ENCODE measurements at places on chromosomes 2 and 18.

- DNase-seq = no peak
- H3K4me1 ChIP-seq = peaks cover 32% of the 10 kb centered on the region
- H3K36me3 ChIP-seq = no peaks in the 10 kb centered on the region
- no peaks in the 10 kb centered on the region for H3K27me3 ChIP-seq
- peak overlapping the region; percentile 90 for H3K4me3 ChIP-seq
Measured at GRCh38 chr2:227473806-227474205, 1.9 kb downstream of the AGFG1 start.

GRCh38 chr18:54241483-54241882, 17.0 kb upstream of the MBD2 start:
- no peak overlapping the region for H3K27ac ChIP-seq
- H3K36me3 ChIP-seq = no peaks in the 10 kb centered on the region
- no peak overlapping the region for H3K4me3 ChIP-seq

GRCh38 chr2:9002637-9003365, 683 bp downstream of the MBOAT2 start:
- no peaks in the 10 kb centered on the region for H3K36me3 ChIP-seq
- H3K27me3 ChIP-seq = no peaks in the 10 kb centered on the region
- peak overlapping the region; percentile 82 for H3K4me3 ChIP-seq

GRCh38 chr2:33529771-33530481, 53.5 kb downstream of the RASGRP3 start:
- H3K27ac ChIP-seq = no peak overlapping the region
- no peaks in the 10 kb centered on the region for H3K27me3 ChIP-seq
- no peak overlapping the region for H3K4me3 ChIP-seq
- DNase-seq = no peak
- H3K4me1 ChIP-seq = no peaks in the 10 kb centered on the region

- no peaks in the 10 kb centered on the region for H3K4me1 ChIP-seq
- no peaks in the 10 kb centered on the region for H3K27me3 ChIP-seq
- no peak overlapping the region for H3K27ac ChIP-seq
Measured at GRCh38 chr2:219104107-219105035, 43.6 kb upstream of the IHH start.

- no peak overlapping the region for H3K4me3 ChIP-seq
- H3K4me1 ChIP-seq = no peaks in the 10 kb centered on the region
- no peak for DNase-seq
- H3K27me3 ChIP-seq = no peaks in the 10 kb centered on the region
- no peak overlapping the region for H3K27ac ChIP-seq
Measured at GRCh38 chr2:46202987-46203386, 94.2 kb upstream of the EPAS1 start.

DNA sequence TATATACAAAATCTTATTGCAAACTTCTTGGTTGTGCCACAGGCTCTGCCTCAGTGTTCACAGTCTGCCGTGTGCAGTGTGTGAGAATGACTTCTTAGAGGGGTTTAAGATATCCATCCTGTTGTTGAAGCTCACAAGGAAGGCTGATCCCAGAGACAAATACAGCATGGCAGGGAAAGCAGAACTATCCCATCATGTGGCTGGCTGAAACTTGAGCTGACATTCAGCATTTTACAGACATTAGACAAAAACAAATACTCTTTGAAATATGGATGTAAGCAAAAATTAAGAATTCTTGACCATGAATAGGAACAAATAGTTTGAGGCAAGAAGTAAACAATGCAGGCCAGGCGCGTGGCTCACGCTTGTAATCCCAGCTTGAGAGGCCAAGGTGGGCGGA, 12.9 kb upstream of the PUM2 start:
- H3K36me3 ChIP-seq = no peaks in the 10 kb centered on the region
- DNase-seq = no peak
- H3K27me3 ChIP-seq = no peaks in the 10 kb centered on the region
- H3K4me1 ChIP-seq = no peaks in the 10 kb centered on the region

DNA sequence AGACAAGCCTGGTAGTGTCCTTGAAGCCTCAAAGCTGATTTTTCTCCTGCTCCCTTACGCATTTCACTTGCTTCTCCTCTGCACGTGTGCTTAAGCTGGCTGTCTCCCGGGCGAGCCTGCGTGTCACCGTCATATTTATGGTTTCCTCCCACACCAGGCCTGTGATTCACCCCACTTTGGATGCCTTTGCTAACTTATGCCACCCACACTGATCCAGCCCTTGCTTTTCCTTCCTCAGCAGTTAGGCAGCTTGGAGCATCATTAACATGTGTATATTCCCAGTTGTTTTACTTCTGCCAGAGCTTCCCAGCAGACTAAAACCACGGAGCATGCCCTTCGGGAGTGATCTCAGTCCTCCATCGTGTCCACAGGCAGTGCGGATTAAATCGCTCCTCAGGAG, 2.2 kb downstream of the ST3GAL5 start:
- peak; percentile 81 for DNase-seq
- H3K36me3 ChIP-seq = no peaks in the 10 kb centered on the region
- peaks cover 37% of the 10 kb centered on the region for H3K4me1 ChIP-seq
- no peaks in the 10 kb centered on the region for H3K27me3 ChIP-seq

DNA sequence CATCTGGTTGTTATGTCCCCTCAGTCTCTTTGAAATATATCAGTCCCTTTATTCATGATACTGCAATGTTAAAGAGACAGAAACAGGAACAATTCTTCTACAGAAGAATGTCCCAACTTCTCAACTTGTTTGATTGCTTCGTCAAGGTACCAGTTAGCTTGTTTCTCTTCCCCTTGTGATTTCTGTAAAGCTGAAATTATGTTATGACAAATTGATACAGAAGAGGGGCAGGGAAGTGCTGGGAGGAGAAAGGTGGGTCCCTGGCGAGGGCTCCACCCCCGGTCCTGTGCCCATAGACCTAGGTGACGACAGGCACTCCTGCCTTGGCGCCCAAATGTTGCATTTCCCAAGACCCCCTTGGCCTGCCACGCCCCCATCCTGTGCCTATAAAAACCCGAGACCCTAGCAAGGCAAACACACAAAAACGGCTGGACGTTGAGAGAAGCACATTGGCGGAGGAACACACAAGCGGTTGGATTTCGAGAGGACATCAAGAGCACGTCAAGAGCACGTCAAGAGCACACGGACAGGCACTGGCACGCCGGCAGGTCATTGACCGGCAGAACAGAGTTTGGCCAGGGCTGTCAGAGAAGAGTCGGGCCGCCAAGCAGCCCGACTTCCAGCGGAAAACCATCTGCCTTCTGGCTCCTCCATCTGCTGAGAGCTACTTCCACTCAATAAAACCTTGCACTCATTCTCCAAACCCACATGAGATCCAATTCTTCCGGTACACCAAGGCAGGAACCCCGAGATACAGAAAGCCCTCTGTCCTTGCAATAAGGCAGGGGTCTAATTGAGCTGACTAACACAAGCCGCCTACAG, 11.5 kb upstream of the RTN4 start:
- no peak for DNase-seq
- no peaks in the 10 kb centered on the region for H3K4me1 ChIP-seq
- H3K4me3 ChIP-seq = no peak overlapping the region

GRCh38 chr2:29663268-29663667, 258.1 kb downstream of the ALK start:
- no peak overlapping the region for H3K27ac ChIP-seq
- H3K27me3 ChIP-seq = no peaks in the 10 kb centered on the region
- no peak for DNase-seq
- no peaks in the 10 kb centered on the region for H3K36me3 ChIP-seq

- H3K27me3 ChIP-seq = no peaks in the 10 kb centered on the region
- H3K4me1 ChIP-seq = no peaks in the 10 kb centered on the region
- H3K4me3 ChIP-seq = peak within 1 kb of the TSS; percentile 72
- H3K36me3 ChIP-seq = peaks cover 6% of the 10 kb centered on the region
- peak within 1 kb of the TSS; percentile 93 for H3K27ac ChIP-seq
Measured at GRCh38 chr2:26764078-26764887, at the start of gene SLC35F6. Gene SLC35F6, plus strand, starts transcription at chr2:26764284. Its CDS starts 66 bp downstream, at chr2:26764350.

Data from tibial artery (tissue), 4 donors.